ENCODE measurements at places on chromosomes 4 and X.

GRCh38 chr4:89788206-89789072 is 48.5 kb downstream of the SNCA start:
- DNase-seq: no peak

DNA sequence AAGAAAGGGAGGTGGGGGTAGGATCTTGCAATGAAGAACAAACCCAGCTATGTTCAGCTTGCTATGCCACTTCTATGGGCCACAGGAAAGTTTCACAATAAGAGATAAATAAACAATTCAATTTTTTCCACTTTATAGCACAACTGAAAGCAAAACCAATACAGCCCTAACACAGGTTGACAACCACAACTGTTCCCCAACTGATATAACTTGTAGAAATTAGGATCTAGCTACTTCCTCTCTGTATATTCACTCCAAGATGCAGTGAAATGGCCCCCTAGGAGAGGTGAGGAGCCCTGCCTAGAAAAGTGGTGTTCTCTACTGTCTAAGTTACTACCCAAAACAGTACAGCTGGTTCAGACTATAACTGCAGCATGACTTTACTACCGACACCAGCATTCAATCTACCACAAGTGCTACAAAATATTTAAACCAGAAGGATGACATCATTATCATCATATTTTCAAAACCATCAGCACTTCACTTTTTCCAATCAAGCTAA is 77.0 kb downstream of the FBXW7 start:
- peak; percentile 15 for DNase-seq

GRCh38 chr4:168615294-168616065 is 118.6 kb downstream of the PALLD start:
- DNase-seq: peak; percentile 93

DNA sequence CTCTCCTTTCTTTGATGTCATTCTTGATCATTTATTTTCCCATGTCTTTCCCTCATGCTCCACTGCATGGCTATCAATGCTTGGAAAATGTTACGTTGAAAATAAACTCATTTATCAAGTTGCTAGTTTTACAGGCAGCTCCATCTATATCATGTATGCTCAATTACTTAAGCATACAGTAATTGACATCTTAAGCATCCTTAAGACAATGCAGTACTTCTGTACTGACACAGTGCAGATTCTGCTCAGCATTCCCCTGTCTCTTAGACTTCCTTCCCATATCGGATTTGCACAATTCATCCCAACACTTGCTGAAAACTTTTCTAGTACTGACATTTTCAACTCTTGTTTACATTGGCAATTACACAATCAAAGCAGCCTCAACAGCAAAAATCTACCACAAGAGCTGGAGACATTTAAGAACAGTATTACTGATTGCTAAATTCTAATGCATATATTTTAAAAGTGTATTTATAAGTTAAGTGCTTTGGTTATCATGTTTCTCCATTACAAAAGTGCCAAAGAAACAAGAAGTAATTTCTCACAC is 165.6 kb downstream of the ATP10D start:
- peak; percentile 27 for DNase-seq

- no peak for DNase-seq
Measured at GRCh38 chr4:31020363-31020762, 300.2 kb downstream of the PCDH7 start.

GRCh38 chr4:36206012-36206411 is 38.3 kb downstream of the ARAP2 start:
- no peak for DNase-seq

GRCh38 chr4:100548200-100548560 is 30.4 kb upstream of the EMCN start:
- no peak for DNase-seq

DNA sequence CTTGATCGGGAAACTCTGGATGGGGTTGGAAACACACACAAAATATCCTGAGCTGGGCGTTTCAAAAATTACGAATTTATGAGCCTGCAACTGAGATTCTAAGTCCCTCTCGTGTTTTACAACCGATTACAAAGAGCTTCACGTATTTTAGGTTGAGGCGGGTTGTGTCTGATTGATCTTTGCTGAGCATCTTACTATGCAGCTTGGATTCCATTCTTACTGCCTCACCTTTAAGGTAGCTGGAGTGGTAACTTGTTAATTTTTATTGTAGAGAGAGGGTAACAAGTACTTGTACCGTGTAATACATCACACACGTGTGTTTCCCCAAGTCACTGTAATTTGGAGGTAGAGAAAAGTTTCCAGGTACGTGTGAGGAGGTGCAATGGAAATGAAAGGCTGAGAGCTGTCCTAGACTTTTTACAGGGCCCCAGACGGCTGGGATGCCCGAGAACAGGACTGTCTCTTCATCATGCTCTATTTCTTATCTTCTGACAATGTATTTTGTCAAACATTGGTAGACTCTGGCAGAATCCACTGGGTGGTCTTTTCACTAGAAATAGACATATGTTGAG is 97.8 kb upstream of the TENM3 start:
- DNase-seq: no peak

- no peak for DNase-seq
Measured at GRCh38 chrX:114582264-114582632, 1.6 kb upstream of the HTR2C start.

GRCh38 chr4:123046096-123046495 is 123.7 kb upstream of the NUDT6 start:
- peak; percentile 9 for DNase-seq

DNA sequence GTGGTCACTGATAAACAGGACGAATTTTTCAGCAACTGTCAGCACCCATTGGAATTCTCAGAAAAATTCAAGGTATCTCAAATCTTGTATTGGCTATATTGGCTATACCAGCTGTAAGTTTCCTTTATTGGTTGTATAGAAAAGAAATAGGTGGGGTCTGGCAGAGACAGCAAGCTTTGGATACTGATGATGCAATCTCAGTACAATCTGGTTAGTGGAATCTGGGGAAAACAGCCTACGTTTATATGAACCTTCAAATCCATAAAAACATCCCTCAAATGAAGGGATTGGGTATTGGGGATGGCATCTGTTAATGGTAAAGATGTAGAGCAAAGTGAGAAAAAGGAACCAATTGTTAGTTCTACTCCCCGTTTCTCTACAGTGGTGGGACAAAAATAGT is 76.4 kb upstream of the MBNL3 start:
- no peak for DNase-seq

- no peak for DNase-seq
Measured at GRCh38 chr4:35102066-35102465, 1142.2 kb downstream of the ARAP2 start.

DNA sequence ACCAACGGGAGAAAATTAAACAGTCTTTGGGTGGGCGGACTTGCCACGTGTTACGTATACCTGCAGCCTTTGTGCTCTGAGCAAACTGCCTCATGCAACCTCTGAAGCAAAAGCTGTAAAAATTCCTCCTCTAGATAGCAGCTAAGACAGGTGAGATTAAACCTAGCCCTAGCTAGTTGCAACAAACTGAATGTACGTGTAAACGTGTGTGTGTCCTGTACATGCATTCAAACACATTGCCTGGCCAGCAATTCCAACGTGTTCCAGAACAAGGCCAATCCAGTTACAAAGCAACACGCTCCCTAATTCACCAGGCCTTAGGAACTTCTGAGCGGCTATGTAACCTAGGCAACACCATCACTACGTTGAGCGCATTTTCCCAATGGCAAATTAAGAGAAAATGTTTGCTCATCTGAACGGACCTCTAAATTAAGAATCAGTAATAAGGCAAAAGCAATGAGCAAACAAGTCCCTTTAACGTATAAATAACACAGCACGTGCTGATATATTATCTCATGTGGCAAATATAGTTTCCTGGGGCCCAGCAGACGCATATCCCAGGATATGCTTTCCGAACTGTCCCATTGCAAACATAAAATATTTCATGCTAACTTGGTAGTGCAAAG is 792 bp downstream of the PPID start:
- DNase-seq: peak; percentile 58

DNA sequence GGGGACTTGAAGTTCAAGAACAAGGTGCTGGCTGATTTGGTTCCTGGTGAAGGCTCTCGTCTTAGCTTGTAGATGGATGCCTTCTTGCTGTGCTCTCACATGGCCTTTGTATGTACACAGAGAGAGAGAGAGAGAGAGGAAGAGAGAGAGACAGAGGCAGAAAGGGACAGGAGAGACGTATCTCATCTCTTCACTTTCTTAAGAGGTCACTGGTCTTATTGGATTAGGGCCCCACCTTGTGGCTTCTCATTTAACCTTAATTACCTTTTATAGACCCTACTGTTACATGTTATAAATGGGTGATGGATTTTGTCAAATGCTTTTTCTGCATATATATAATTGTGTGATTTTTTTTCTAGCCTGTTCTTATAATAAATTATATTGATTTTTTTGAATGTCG is 1444.2 kb downstream of the ADGRL3 start:
- DNase-seq: no peak

Data from EH (cell line).